ENCODE measurements at places on chromosomes 16 and 17.

- no peak for DNase-seq
Measured at GRCh38 chr16:30356401-30357084, 1.4 kb upstream of the CD2BP2 start.

- peak; percentile 84 for DNase-seq
Measured at GRCh38 chr17:77441130-77441920, 300.6 kb downstream of the SEC14L1 start.

- no peak for DNase-seq
Measured at GRCh38 chr17:74775409-74776043, 619 bp downstream of the NAT9 start.

DNA sequence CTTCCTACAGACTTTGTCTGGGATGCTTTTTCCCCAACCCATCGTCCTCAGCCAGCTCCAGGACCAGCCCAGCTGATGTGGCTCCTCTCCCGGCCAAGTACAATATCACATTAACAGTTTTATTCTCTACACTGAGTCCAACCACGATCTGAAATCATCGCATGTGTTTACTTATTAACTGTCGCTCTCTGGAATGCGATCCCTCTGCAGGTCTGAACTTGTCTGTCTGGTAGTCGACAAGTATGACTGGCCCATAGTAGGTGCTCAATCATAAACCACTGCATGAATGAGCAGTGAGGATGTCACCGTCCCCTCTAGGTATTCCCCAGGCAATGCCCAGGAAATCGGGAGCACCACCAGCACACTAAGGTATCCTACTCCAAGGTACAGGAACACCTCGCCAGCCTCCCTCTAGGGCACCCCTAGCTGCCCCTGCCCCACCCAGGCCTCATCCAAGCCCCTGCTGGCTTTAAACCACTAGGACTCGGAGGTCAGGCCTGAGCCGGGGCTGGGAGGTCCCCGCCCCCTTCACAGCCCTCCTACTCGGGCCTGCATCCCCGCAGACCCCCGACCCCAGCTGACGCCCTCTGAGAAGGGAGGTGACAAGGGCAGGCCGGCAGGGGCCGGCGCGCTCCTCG is 27.7 kb downstream of the RTN4RL1 start:
- no peak for DNase-seq

DNA sequence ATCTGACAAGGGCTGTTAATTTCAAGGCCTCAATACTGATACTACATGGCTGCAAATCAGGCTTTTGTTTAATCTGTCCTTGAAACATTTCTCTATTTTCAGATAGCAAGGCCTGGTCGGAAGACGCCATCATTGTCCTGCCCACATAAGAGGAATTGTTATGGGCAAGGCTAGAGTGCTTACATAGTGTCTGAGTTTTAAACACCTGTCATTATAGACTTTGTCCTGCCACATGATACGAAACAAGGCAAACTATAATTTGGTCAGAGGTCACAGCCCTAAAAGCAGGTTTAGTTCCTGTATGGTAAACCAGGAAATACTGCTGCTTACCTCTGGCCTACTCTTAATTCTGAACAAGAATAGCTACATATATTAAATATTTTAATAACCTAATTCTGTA is 104.4 kb downstream of the SSH2 start:
- no peak for DNase-seq
